ENCODE measurements at places on chromosomes 6 and 20.

DNA sequence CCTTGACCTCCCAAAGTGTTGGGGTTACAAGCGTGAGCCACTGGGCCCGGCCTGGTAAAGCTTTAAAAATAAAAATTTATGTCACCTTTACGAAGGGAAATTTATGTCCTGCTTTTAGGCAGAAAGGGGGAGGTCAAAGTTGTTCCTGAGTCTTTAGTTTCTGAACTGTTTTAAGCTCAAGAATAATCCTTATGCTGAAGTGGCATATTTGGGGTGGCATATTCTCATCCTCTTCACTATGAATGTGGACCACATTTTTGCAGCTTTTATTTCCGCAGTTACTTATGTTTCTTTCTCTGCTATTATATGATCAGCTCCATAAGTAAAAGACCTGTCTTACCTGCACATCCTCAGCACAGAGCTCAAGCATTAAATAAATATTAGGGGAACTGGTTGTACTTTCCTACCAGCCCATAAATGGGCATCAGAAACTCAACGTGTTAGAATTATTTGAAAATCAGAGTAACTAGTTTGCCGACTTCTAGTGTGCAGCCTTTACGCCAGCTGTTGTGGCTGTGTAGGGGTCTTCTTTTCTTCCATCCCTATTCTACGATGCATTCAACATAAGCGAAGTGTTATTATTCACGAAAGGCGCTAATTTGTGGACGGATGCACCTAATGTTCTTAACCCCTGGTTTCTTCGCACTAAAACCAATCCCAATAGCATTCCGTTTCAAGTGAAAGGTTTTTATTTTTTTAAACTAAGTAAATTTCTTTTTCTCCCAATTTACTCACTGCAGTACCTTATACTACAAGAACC lies 867 bp upstream of the AKAP7 start:
- no peaks in the 10 kb centered on the region for H3K36me3 ChIP-seq
- no peak for DNase-seq
- H3K27ac ChIP-seq = no peak overlapping the region
- peaks cover 29% of the 10 kb centered on the region for H3K27me3 ChIP-seq

DNA sequence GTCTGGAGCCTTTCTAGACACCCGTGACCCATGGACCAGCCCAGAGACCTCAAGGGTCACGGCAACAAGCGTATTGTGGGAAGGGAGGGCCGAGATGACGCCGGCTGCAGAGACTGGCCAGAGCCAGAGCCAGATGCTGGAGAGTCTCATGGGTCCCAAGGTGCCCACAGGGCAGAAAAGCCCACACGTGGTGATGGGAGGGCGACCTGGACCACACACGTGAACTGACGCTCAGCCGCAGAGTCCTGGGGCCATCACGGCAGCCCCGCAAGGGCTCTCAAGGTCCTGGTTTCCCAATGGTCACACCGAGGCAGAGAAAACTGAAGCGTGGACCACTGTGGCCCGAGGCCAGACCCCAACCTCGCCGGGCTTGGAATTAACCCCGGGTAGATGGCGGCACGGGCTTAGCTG lies 92.6 kb downstream of the YTHDF1 start:
- no peak for DNase-seq
- H3K27ac ChIP-seq = no peak overlapping the region
- H3K4me3 ChIP-seq = no peak overlapping the region
- no peaks in the 10 kb centered on the region for H3K4me1 ChIP-seq
- H3K27me3 ChIP-seq = no peaks in the 10 kb centered on the region
- H3K36me3 ChIP-seq = no peaks in the 10 kb centered on the region

GRCh38 chr20:10790013-10790412 lies 116.2 kb upstream of the JAG1 start:
- DNase-seq = no peak
- H3K27me3 ChIP-seq = no peaks in the 10 kb centered on the region
- no peak overlapping the region for H3K27ac ChIP-seq

DNA sequence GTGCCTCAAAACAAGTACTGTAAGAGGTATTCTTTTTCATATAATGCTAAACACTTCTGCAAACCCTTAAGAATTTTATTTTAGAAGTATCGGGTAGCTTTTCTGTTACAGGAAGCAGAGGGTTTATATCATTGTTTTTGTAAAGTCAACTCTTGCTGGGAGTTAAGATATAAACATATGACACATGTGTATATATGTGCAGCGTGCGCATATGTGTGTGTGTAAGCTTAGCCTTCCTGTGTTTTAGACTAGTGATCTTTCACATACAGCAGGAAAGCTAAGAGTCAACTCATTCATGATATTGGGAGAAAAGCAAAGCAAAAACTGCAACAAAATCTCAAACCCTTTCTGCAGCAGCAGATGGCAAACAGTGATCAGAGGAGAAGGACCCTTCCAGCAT lies 102.4 kb downstream of the ARID1B start:
- H3K27me3 ChIP-seq = no peaks in the 10 kb centered on the region
- H3K36me3 ChIP-seq = peaks cover under 1% of the 10 kb centered on the region
- H3K4me3 ChIP-seq = no peak overlapping the region
- no peak overlapping the region for H3K27ac ChIP-seq

DNA sequence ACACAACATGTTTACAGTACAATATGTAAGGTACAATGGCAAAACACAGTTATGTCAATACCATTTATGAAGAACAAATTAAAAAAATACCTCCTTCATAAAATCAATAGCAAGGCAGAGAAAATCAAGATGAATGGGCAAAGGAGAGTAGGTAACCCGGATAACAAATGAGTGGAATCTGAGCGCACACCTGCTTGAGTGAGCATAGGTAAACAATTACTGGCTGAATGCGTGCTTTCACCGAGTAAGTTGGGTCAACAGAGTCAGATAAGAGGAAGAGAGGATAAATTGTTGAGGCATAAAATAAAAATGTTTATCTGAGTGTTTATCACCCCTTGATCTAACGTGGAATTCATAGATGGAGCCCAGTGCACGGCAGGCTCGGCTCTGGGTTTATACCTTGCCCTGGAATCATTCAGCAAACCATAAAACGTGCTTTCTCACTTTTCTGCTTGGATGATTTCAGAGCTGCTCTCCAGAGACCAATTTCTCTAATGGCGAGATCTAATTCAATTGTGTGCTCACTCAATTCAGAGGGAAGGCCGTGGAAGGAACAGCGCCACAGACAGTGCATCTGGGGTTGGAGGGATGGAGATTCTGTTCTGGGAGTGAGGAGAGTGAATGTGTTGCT lies 224.8 kb upstream of the MAP3K7 start:
- no peak overlapping the region for H3K27ac ChIP-seq
- no peak overlapping the region for H3K4me3 ChIP-seq
- peaks cover 3% of the 10 kb centered on the region for H3K27me3 ChIP-seq
- no peaks in the 10 kb centered on the region for H3K36me3 ChIP-seq
- H3K4me1 ChIP-seq = no peaks in the 10 kb centered on the region
- no peak for DNase-seq

GRCh38 chr6:74964871-74965441 lies 240.9 kb downstream of the COL12A1 start:
- H3K27ac ChIP-seq = no peak overlapping the region
- no peaks in the 10 kb centered on the region for H3K36me3 ChIP-seq

DNA sequence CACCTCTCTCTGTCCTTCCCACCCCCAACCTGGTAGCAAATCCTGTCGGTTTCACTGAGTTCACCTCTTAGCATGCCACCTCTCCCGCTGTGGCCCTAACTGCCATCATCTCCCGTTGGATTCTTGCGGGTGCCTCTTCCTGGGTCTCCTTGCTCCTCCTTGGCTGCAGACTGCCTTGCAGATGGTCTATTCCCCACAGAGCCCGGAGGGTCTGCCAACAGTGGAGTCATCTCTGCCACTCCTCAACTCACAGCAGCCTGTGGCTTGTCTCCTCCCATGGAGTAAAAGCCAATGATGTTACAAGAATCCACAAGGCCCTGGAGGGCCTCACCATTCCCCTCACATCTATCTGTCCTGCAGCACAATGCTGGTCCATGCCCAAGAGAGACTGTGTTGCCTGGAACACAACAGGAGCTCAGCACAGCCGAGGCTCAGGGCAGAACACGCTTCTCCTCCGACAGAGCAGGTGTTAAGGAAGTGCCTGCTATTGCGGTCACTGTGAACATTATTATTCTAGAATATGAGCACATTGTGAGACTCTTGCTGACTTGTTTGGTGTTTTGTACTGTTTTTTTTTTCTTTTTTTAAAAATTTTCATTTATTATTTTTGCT lies 241.8 kb upstream of the SULF2 start:
- H3K36me3 ChIP-seq = no peaks in the 10 kb centered on the region
- H3K4me1 ChIP-seq = no peaks in the 10 kb centered on the region
- no peak overlapping the region for H3K4me3 ChIP-seq
- no peak for DNase-seq
- no peak overlapping the region for H3K27ac ChIP-seq
- H3K27me3 ChIP-seq = peaks cover 3% of the 10 kb centered on the region

GRCh38 chr6:134432036-134432435 lies 114.1 kb upstream of the SGK1 start:
- H3K27me3 ChIP-seq = no peaks in the 10 kb centered on the region
- H3K4me1 ChIP-seq = peaks cover 24% of the 10 kb centered on the region
- no peak overlapping the region for H3K27ac ChIP-seq
- no peaks in the 10 kb centered on the region for H3K36me3 ChIP-seq
- no peak for DNase-seq
- H3K4me3 ChIP-seq = no peak overlapping the region
